Right lung (tissue), 10 donors: ENCODE measurements at places on chromosomes 3 and 15. TPM values are rescaled to one million over a fixed set of nuclear protein-coding genes. Genes with fewer than 3 reads are reported as not detected.

DNA sequence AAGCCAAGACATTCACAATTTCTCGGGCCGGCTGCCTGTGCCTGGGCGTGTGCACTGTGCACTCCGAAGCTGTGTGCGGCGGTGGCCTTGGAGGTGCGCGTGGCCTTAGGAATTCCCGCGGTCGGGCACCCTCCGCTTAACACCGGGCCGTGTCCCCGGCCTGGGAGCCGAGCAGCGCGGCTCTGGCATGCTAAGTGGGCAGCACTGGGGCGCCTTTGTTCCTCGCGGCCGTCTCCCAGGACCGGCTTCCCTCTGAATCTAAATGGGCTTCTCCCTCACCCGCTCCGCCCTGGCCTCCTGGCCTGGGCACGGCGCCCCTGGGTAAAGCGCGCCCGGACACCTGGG, 498 bp upstream of the ARNT2 start:
- no peak for DNase-seq

DNA sequence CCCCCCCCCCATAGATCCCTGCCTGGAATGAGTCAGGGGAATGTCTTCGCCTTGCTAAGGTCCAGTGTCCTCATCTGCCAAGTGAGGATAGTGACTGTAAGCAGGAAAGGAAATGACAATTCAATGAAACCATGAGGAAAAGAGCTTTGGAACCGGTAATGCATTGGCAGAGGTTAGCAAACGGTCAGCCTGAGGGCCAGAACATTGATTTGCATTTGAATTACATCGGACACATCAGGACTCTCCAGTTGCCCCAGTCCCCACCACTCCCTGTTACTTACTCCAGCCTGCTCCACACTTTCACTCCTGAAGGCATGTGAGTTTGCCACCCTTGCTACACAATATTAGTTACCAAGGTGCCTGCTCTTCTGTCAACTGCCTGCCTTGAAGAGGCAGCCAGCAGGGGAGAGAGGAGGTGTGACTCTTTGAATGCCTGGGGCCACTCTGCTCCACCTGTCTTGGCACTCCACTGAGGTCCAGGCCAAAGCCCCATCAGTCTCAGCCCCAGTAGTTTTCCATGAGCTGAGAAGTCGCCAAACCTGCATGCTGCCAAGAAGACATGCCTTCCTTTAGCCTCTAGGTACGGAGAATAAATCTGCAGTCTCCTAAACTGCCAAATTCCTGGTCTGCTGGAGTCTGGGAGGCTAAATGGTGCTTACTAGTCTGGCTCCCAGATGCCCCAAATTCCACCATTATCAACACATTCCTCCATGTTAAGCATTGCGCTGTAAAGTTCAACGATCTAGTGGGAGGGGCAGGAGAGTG, 191.7 kb upstream of the TLE3 start:
- DNase-seq = no peak

DNA sequence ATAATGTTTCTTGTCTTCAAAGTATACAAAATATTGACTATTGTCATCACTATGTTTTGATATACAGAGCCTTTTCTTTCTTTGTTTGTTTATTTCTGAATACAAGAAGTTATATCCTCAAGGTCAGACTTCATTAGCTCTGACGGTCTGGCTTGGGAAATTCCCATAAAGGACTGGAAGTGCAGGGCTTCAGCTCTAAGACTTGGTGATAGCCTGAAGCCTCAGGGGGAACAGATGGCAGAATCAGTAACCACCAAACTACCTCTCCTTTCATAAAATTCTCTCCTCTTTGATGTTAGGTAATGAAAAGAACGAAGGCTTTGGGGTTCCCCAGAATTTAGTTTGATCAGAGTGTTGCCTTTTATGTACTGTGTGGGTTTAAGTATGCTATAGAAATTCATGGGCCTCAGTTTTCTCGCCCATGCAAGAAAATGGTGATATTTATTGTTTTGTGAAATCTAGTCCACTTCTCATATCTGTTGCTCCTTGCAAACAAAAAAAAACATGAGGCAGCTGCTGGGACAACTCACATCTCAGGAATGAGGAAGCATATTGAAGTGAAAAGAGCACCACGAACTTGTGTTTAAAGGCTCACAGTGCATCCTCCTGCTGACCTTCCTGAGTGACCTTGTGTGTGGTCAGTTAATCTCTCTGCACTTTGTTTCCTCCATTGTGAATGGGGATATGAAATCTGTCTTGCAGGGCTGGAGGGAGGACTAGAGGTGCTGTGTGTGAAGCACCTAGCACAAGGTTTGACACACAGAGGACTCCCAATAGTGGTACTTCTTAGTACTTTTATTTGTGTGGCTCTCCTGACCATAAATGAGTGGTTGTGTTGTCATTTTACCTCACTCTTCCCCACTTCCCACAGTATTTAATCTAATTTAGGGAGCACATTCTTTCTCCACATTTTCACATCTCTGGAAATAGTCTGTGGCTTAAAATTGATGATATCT, 569.8 kb upstream of the IL12A start:
- no peak for DNase-seq

GOLGA8J gene
- 1.4 TPM for polyA plus RNA-seq
